GM12865 (cell line): ENCODE measurements at places on chromosomes 5 and 9.

GRCh38 chr5:6856653-6857052 is 143.4 kb downstream of the TENT4A start:
- DNase-seq: no peak

DNA sequence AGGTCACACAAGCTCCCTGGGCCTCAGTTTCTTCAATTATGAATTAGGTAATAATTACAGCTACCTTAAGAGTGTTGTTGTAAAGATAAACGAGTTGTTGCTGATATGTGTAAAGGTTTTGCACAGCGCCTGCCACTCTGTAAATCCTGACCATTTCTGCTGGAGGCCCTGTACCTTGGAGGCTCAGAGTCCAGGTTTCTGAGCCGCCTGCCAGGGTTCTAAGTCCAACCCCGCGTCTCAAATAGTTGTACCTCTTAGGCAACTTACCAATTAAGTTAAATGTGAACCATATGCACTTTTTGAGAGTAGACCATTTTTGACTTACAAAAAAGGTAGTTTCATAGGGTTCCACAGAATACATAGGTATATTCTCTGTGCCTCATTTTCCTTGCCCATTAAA is 156.8 kb upstream of the KLF9 start:
- DNase-seq: no peak

DNA sequence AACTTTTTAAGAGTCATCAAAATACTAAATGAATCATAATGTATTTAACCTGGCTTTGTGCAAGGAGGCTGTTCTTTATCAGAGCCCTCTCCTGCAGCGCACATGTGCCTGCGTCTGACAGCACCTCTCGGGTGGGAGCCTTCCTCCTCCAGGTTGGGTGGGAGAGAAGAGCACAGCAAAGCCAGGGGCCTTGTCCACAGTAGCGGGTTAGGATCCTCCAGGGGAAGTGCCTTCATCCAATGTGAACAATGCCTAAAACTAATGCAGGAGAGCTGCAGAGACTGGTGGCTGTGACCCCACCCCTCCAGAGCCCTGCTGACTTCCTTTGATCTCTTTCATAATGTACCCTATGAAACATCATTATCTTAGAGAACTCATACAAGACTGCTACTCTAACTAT is 10.2 kb downstream of the UBE2QL1 start:
- DNase-seq: no peak

DNA sequence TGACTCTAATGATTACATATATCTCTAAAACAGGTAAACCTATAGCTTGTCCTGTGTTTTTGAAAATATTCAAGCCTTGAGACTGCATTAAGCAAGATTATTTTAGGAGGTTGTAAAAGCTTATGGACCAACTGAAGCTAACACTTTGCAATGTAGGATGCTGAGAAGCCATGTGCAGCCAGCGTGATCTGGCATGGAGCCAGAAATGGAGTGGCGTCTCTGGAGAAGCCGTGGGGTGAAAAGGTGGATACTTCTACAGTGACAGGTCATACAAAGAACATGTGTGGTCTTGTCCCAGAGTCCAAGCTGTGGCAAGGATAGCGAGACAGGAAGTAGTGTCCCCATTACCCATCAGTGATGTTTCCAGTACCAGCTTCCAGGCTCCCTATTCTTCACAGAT is 100.8 kb upstream of the CD180 start:
- DNase-seq: no peak

GRCh38 chr5:185095-186070 is 5.9 kb upstream of the LRRC14B start:
- DNase-seq: no peak

DNA sequence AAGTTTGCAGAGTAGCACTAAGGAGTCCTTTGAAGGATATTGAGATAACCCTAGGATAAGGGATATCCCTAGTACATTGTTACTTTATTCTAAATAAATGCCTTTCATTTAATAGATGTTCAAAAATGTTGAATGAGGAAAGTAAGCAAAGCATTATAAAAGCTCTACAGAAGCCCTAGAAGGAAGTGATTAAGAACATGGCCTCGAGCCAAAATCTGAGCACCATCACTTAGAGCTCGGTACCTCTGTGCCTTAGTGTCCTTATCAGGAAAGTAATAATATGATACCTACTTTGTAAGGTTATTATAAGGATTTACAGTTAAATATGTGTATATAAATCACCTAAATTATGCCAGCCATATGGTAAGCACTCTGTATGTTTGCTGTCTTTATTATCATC is 242.6 kb downstream of the KIAA0825 start:
- no peak for DNase-seq

GRCh38 chr5:168989731-168990505 is 311.0 kb downstream of the SLIT3 start:
- peak; percentile 12 for DNase-seq

GRCh38 chr9:98842510-98842909 is 35.0 kb downstream of the GALNT12 start:
- DNase-seq: no peak

- DNase-seq: no peak
Measured at GRCh38 chr5:61313960-61314681, 17.9 kb upstream of the ZSWIM6 start.

DNA sequence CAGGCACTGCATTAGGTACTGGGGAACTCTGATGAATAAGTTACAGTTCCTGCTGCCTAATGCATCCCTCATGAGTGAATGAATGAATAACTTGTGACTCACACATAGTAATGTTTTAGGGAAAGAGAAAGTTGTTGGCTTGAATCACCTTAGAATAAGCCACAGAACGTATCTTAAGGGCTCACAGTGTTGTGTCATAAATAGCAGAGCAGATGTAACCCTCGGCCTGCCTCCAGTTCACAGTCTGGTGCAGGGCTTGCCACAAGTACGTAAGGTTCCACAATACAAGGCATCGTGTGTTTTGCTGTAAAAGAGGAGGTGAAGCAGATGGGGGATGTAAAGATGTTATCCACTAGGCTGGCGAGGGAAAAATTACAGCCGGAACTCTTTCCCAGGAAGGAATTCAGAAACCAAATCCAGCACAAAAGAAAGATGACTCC is 218.7 kb downstream of the TRPM3 start:
- DNase-seq: no peak

DNA sequence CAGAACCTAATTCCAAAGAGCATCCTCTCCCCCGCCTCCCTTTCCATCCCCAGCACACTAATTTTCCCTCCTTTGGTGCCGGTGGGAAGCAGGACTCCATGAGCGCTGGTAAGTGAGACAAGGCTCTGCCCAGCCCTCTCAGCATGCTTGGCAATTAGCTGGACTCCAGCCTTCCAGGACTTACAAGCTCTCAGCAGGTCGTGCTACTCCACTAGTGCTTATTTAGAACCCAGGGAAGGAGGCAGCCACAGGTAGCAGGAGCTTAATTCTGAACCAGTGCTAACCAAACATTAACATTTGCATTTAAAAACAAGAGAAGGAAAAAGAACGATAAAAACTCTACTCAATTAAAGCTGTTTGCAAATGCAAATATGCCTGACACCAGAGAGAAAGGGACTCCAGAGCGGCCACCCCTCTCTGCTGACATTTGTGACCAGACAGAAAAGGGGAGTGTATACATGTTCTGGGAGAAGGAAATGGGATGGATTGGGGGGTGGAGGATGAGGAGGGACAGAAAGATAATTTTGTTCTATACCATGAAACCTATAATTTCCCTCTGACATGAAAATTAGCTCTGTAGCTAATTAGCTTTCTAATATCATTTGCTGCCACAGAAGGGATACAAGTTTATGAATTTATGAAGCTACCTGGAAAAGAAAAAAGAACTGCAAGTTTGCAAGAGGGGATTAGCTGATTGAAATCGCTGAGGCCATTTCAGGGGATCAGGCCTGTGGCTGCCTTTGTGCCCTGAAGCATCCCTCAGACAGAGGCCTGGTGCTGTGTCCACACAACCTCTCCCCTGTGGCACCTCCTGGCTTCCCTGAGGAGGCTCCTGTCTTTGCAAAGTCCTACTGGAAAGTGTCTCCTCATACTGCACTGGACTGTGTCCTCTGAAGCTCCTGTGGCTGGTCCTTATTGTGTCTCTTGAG is 266.3 kb downstream of the SEC61B start:
- no peak for DNase-seq

DNA sequence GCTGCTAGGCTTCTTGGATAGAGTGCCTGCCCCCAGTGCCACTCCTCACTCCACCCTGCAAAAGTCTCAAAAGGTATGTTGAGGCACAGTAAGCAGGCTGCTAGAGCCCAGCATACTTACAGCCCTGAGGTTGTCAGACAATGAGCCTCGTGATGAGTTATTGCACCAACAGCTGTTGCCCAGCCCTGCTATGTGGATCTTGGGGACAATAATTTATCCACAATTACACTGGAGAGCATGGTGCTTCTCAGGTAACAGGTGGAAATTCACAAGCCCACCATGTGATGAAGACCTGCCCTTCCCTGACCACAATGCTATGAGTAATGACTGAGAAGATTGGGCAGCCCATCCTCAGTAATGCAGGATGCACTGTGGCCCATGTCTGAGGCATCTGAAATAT is 36.5 kb downstream of the KCNIP1 start:
- DNase-seq: no peak

DNA sequence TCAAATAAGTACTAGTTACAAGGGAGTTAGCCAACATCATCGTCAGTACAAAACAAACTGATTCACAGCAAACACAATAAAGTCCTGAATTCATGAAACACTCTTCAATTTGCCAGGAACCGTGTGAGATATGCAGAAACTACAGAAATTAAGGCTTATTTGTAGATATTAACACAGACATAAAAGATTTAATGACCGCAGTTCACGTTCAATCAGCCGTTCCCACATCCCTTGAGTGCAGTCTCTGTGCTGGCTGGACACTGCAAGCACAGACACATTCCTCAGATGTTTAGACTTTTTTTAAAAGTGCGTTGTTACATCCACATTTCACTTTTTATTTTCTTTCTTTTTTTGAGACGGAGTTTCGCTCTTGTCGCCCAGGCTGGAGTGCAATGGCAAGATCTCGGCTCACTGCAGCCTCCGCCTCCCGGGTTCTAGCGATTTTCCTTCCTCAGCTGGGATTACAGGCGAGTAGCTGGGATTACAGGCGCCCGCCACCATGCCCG is 566 bp upstream of the CEP78 start:
- no peak for DNase-seq

- no peak for DNase-seq
Measured at GRCh38 chr5:135155616-135156214, 121.7 kb upstream of the PITX1 start.

GRCh38 chr5:8247049-8247899 is 378.3 kb downstream of the MTRR start:
- DNase-seq: no peak

GRCh38 chr5:150146862-150147601 is 8.6 kb downstream of the PDGFRB start:
- DNase-seq: no peak

GRCh38 chr9:35254237-35254636 is 92.4 kb downstream of the UNC13B start:
- DNase-seq: no peak

DNA sequence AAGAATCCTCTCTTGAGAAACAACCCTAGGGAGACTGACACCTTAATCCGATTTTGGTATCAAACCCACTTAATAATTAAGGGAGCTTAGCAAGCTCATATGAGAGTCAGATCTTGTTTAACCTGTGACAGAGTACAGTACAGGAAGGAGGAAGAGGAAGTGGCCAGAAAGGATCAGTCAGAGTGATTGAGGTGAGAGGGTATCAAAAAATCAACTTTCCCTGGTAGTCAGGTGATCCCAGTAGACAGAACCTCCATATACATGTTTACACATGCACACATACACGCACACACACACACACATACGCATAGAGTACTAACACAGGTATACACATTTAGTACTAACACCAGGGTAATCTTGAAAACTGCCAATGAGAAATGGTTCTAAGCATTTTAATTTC is 56.8 kb downstream of the GLIS3 start:
- peak; percentile 14 for DNase-seq

DNA sequence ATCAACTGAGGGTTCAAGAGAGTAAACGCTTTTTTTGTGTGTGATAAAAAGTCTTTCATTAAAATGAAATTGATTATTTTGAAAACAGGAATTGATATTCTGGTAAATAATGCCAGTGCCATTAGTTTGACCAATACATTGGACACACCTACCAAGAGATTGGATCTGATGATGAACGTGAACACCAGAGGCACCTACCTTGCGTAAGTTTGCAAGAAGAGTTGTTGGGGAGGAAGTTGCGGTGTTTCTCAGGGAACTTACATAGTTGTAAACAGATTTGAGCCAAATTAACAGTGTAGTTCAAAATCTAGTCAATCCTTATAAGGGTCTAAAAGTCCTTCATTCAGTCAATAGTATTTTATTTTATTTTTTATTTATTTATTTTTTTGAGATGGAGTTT is 28.9 kb downstream of the HSDL2 start:
- DNase-seq: no peak

- DNase-seq: no peak
Measured at GRCh38 chr9:123395689-123396511, 39.9 kb downstream of the CRB2 start.

GRCh38 chr5:6780802-6781391 is 67.7 kb downstream of the TENT4A start:
- peak; percentile 61 for DNase-seq

DNA sequence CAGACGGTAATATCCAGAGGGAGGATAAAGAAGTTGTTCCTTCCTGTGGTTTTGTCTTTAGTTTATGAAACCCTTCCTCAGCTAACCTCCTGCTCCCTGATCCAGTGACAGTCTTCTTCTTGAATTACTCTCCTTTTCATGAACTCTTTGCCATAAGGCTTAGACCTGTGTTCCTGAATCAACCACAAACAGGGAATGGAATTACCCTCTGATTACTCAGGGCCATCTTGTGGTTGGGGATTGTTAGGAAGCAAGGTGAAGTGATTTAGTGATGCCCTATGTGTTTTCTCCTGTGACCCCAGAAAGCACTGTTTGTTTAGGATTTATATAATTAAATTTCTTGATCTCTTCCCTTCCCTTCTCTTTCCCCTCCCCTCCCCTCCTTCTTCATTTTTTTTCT is 409.1 kb downstream of the TAF11L14 start:
- no peak for DNase-seq

DNA sequence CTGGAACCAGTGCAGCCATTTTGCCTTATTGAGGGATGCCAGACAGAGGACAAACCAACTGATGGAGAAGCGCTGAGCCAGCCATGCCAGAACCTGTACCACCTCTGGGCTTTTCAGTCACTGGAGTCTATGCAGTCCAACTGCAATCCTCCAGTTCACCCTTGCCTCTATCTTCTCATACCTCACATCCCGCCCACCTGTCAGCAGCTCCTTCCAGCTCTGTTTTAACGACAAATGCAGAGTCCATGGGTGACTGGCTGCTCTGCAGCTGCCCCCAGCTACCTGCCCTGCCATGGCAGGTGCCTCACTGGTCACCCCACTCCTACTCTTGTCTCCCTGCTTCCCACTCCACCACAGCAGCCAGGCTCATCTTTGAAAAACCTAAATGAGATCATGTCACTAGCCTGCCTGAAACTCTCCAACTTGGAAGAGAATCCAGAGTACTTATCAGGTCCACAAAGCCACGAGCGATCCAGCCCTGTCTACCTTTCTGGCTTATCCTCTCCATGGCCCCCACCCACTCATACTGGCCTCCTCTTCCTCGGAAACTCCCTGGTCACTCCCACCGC is 14.0 kb upstream of the ACSL6 start:
- no peak for DNase-seq

GRCh38 chr5:162683284-162683683 is 615.7 kb downstream of the GABRG2 start:
- DNase-seq: no peak

- peak; percentile 77 for DNase-seq
Measured at GRCh38 chr5:135944967-135945560, 9.7 kb downstream of the LECT2 start.

GRCh38 chr5:75460942-75461610 is 50.4 kb downstream of the CERT1 start:
- peak; percentile 44 for DNase-seq
